ENCODE measurements at places on chromosomes 11 and 22.

DNA sequence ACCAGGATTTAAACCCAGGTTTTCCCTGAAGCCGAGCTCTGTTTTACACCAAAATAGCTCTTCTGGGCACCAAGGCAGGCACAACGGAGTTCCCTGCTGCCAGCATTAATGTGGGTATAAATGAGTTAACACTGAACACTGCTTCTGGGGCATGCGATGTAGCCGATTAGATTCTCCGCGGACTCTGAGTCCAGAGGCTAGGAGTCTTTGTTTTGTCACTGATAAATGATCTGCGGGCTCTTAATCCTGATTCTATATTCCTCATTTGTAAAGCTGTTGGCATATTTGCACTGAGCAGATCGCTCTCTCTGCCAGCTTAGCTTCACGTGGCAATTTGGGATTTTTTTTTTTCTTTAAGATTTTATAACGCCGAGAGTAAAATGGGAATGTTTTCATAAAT lies 16.8 kb upstream of the LDLRAD3 start:
- DNase-seq = no peak

GRCh38 chr11:88680806-88681205 lies 343.3 kb upstream of the CTSC start:
- no peak for DNase-seq

DNA sequence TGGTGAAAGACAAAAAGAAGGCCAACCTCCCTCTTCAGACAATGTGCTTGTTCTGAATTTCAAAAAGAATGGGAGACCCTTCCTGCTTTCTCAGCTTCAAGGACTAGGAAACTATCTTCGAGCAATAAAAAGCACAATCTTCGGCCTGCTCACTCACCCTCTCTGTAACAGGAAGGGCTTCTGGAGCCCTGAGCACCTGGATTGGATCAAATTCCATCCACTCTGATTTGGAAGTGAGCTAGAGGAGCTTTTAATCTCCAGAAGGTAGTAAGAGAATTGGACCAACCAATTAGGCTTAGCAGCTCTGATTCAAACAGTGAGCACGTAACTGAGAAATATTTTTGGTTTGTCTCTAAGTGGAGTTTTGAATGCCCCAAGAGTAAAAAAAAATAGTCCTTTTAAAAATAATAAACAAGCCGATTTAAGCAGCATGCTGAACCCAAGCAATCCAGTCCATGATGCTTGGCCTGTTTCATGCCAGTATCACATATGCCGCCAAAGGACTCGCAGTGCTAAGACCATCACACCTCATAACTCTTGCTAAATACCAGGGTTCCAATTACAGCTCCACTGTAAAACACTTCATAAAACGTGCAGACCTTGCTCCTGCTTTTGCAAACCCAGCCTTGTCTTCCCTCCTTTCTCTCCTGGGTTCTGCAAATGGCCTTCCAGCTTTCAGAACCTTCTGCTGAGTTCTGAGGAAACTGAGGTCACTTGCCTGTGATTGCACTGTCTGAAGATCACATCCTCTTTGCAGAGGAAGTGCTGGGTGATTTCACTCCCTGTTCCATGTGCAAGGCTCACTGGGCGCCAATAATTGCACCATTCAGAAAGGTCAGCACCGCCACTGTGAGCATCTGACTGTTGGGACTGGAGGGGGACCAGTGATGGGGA lies 74.4 kb downstream of the SLC1A2 start:
- DNase-seq = no peak

GRCh38 chr22:25081409-25081824 lies 118.2 kb upstream of the CRYBB3 start:
- DNase-seq = no peak

- DNase-seq = no peak
Measured at GRCh38 chr11:124424384-124424921, at the start of gene OR8B4. TSS of gene OR8B4 (minus strand) at chr11:124424871. CDS start at chr11:124424871, 0 bp downstream.
